ENCODE measurements at places on chromosomes 4 and X.

- no peak for DNase-seq
Observed at GRCh38 chr4:28221536-28221935, 1360.9 kb downstream of the STIM2 start.

- no peak for DNase-seq
Observed at GRCh38 chr4:73347497-73347896, 56.6 kb upstream of the ALB start.

GRCh38 chr4:135371137-135371536, 1169.5 kb upstream of the PABPC4L start:
- DNase-seq: no peak

- DNase-seq: no peak
Observed at GRCh38 chr4:135548711-135549110, 1347.1 kb upstream of the PABPC4L start.

DNA sequence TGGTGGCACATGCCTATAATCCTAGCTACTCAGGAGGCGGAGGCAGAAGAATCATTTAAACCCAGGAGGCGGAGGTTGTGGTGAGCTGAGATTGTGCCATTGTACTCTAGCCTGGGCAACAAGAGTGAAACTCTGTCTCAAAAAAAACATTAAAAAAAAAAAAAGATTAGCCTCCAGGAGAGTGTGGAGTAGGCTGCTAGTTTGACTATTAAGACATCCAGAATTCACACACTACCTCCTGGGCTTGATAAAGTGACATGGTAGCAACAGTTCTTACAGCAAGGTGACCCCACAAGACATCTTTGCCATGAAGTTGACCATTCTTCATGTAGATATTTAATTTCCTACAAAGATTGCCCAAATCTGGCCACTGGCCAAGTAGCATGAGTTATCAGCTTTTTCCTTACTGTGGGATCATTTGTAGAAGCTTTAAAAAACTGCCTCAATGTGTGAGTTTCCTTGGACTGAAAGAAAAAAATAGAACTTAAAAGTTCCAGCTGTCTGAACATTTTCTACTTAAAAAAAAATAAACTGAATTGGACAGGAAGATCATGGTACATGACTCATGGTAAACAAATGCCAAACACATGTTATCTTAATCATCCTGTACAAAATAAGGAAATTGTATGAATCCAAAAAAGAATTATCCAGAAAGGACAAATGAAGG, 35.3 kb upstream of the SPRY1 start:
- no peak for DNase-seq

DNA sequence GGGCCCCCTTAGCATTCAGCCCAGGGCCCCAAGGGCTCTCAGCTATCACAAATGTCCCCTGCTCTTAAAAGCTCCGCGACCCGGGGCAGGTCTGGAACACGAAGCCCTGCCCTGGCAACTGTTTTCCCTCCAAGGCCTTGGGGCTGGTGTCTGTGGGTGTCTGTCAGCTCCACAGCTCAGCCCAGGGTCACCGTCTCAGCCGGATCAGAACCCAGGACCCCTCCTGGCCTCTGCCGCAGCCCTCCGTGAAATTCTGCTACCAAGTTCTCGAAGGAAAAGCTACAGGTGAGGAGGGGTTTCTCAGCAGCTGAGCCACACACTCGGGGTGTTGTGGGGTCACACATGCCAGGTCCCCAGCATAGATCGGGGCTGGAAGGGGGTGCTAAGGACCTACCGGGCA, 61.2 kb downstream of the ACOX3 start:
- DNase-seq: no peak

- DNase-seq: no peak
Observed at GRCh38 chrX:135432453-135432852, 10.7 kb downstream of the SMIM10L2A start.

GRCh38 chr4:171674781-171675180, 138.4 kb upstream of the GALNTL6 start:
- no peak for DNase-seq

- no peak for DNase-seq
Observed at GRCh38 chr4:176988226-176988625, 195.5 kb upstream of the VEGFC start.

- DNase-seq: no peak
Observed at GRCh38 chr4:41989994-41990364, 351 bp upstream of the SLC30A9 start.

DNA sequence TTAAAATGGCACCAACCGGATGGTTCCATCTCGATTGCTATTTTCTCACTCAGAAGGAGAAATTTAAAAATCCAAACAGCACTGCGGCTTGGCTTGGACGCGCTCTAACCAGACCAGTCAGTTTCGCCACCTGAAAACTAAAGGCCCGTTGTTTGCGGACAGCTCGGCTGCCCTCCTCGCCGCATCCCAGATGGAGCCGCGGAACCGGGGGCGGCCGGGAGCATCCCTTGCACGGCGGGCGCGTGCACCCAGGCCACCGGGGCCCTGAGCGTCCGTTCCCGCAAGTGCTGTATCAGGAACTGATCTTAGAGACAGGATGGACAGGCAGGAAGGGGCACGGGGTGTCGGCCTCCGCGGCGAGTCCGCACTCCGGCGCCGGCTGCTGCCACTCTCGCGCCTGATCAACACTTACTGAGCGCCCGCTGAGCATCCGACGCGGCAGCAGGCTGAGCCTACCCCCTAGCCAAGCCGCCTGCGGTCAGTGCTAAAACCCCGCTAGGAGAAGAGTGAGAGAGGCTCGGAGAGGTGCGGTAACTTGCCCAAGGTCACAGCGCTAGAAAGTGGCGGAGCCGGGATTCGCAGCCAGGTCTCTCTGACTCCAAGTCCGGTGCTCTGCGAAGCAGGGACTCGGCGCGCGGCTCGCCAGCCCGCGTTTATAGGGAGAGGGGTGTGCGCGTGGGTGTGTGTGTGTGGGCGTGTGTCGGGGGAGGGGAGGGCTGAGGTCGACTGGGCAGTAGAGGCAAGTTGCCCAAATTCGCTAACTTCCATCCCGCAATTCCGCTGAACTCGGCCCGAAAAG, at the start of gene CITED1:
Gene CITED1 (minus strand): TSS at position 629 of the 799 bp plus-strand sequence. CDS start 3,045 bp downstream, outside the sequence.
- no peak for DNase-seq

GRCh38 chrX:15336023-15336413, 695 bp upstream of the PIGA start:
- DNase-seq: peak; percentile 58

DNA sequence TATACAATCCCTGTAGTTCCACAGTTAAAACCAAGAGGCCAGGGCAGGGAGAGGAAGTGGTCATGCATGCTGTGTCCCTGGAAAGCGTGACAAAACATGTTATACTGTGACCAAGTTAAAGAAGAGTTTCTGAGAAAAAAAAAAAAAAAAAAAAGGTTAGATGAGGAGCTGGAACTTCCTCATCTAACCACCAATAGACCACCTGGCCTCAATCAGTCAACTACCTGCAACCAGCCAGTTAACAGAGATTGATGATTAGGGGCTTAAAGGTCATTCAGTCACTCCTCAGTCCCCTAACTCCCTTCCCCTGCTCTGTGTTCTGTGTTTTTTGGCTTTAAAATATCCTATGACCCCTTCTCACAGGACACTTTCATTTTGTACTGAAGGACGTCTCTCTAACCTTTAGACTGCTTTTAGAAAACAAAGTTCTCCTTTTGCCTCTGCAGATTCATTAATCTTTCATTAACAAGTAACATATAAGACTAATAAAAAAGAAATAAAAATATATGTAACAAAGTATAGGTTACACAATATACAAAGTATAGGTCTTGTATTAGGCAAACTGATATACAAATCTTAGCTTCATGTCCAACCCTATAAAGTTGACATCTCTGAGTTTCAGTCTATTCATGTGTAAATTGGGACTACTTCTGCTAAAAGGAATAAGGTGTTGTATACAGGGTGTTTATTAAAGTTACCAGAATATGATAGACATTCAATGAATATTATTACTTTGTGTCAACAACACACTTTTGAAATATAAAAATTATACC, 179.1 kb upstream of the NDST4 start:
- no peak for DNase-seq

- no peak for DNase-seq
Observed at GRCh38 chr4:41303372-41304118, 46.8 kb downstream of the UCHL1 start.

GRCh38 chr4:73606465-73606974, 13.7 kb downstream of the RASSF6 start:
- DNase-seq: no peak

DNA sequence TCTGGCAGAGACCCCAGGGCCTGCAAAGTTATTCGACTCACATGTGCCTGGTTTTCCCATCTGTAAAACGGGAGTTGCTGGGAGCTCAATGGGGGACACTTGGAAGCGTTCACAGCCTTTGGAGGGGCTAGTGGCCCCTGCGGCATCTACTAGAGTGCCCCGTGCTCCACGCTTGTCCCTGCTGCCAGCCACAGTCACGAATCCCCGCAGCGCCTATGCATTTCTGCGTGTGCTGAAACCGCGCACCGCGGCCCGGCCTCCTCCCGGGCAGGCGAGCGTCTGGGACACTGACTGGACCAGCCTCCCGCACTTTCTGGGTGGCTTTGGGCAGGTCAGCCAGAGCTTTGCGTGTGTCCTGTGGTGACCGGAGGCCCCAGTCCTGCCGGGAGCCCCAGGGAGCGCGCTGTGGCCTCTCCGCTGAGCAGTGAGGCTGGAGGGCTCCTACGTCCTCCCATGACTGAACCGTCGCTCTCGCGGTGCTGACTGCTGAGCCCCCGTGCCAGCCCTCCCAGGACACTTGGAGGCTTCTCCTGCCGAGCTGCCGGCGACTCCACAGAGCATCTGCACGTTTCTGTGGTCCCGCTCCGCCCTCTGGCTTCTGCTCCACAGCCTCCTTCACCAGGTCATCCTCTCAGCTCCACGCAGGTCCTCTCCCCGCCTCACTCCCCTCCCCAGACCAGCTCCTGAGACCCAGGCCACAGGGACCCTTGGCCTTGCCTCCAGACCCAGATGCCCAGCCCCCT, 36.3 kb downstream of the PIGG start:
- DNase-seq: peak; percentile 78

GRCh38 chr4:124902001-124902515, 189.5 kb upstream of the ANKRD50 start:
- DNase-seq: no peak

GRCh38 chr4:41644915-41645295, 103.6 kb downstream of the PHOX2B start:
- no peak for DNase-seq

DNA sequence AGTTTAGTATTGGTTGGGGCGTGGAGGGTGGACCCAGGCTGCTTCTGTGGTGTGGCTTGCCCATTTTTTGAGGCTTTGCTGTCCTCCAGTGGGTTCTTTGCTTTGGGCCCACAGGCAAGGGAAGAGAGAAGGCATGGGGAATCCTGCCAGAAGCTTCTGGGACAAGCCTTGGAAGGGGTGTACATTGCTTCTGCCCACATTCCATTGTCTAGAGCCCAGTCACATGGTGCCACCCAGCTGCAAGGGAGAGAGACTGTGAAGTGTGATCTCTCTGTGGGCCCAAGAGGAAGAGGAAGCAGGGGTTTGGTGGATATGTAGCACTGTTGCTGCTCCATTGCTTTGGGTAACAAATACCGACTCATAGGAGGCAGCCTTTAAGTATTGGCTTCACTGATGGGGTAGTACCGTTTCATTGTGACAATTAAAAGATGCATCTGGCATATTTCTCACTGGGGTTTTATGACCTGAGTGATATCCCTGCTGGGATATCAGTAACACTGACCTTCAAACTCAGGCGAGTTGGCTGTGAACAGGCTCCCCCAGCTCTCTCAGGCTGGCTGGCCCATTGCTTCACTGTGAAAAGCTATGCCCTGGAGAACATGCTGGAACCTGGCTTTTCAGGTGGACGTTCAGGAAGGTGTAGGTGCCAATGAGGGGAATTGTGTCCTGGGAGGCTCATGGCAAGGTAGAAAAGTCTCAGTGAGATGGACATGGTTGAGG, 85.9 kb downstream of the CLDN34 start:
- no peak for DNase-seq

DNA sequence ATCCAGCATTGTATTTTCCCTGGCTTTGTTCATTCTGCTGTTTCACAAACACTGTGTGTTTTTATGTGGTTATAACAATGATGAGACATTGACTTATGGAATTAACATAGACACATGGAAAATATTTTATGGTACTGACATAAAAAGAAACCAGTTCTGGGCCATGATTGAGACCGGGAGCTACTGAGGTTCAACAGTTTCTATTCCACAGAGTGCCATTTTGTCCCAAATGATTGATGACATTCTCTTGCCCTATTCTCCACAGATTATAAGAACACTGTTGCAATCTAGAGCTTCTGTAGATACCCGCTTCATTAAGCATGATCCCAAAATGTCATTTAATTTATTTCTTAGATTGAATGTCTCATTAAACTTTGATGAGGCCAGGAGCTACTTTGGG, 326.8 kb downstream of the RPA4 start:
- DNase-seq: no peak

- no peak for DNase-seq
Observed at GRCh38 chr4:14096396-14096965, 469.0 kb upstream of the BOD1L1 start.

DNA sequence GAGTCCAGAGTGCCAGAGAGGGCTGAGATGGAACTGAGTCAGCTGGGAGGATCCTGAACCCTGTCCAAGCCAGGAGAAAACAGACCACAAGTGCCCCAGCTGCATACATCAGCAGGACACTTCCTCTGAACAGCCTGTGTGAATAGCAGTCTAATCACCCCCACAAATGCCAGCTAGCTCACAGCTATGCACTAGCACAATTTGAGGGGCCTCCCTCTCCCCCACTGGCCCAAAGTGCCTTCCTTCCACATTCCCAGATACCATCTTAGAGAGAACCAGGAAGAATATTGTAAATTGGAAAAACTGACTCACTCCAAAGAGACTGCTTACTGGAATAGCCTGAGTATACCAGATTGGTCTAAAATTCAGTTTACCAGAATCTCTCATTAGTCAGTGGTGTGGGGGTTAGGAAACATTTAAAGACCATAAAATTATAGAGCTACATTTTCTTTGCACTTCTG, 292.6 kb upstream of the KLF3 start:
- no peak for DNase-seq

DNA sequence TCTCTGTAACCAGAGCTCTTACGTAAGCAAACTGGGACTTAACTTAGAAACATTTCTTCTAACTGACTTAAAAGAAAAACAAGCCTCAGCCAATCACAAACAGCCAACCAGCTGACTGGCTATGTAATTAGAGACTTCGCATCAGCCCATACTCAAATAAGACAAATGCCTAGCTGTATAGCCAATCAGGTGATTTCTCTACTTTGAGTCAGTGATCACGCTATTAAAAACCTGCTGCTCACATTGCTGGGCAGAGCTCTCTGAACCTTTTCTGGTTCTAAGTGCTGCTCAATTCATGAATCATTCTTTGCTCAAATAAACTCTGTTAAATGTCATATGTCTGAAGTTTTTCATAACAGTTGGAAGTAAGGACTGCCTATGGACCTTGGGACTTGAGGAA, 9.9 kb upstream of the SMIM10L2A start:
- no peak for DNase-seq

DNA sequence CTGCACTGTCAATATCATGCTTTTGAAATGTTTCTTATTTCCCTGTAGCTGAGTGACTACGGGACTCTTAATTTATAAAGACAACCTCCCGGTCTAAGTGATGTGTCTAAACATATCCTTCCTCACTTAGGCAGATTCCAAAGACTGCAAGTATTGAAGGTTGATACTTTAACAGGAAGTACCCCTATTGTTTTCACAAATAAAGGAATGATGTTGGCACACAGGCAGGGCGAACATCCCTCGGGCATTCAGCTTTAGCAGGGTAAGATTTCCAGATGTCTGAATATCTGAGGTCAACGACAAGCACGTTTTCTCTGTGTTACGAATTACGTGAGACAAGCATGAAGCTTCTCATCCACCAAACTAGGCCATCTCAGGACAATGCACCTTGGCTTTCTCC, 638.0 kb upstream of the FRG1 start:
- no peak for DNase-seq

GRCh38 chr4:3385711-3386420, 55.9 kb upstream of the HGFAC start:
- peak; percentile 90 for DNase-seq

Data from upper lobe of left lung (tissue), 6 donors.